ENCODE measurements at places on chromosomes 7 and 10.

DNA sequence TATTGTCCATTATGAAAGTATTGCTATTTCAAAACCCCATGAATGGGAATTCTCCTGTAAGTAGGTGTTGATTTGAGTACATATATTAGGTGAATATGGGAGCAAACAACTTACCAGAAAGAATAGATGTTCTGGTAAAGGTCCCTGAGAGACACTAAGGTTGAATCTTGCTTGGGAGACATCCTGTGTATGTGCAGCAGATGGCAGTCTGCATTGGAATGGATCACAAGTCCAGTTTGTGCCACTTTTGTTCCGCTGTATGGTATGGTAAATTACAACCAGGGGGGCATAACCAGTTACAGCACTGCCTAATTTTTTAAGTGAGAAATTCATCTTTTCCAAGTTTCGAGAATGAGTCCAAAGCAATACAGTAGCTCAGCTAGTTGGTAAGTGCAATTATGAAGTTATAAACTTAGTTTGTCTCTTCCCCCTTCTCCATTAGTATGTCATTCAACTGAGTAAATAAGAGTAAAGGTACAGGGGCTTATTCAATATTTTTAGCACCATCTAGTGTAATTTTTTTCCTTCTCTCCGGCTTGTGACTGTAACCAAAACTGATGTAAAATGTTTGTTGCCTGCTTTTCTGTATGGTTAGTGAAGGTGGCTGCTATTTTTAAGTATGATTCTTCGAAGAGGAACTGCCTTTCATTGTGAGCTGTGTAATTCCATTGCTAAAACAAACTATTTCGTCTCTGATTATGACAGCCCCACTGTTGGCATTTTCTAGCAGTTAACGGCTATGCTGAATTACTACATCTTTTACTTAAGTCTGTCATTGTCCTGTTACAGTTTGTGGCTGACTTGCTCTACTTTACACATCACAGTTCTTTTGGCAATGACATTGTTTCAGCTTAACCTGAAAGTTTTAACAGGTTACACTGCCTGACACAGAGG lies 2.8 kb downstream of the MCU start:
- no peak for DNase-seq

DNA sequence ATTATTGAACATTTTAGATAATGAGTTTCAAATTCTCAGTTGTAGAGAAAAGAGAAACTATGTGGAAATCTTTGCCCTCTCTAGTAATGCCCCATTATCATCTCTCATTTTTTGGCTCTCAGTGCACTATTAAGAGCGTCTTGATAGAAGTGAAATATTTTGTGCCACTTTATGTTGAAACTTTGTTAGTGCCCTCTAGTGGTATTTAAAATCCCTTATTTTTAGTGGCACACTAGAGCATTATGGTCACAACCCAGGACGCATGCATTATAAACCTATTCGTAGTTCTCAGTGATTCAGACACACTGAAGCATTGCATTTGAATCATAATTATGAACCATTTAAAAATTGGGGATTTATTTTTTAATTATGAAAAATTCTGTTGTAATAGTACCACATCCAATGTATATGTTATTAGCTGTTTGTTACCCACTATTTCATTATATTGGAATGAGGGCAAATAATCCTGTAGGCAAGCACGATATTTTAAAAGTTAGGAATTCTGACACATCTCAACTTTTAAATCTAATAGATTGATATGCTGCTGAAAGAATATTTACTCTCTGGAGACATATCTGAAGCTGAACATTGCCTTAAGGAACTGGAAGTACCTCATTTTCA lies 21.9 kb downstream of the PDCD4 start:
- no peak for DNase-seq

GRCh38 chr7:109136893-109137292 lies 567.2 kb downstream of the DNAJB9 start:
- no peak for DNase-seq

DNA sequence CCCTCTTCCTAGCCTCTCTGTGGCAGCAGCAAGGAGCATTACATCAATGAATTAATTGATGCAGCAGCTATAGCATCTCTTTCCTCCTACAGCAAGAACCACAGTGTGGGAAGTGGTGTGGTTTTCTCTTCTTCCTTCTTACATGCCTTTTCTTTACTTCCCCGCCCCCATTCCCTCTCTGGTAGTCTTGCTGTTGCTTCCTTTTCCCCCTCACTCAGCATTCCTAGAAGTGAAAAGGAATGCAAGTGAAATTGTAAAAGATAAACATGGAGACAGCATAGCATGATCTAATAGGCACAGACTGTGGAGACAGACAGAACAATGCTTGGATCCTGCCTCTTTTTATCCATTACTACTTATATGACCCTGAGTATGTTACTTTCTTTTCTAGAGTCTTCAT lies 370.5 kb upstream of the BMPER start:
- DNase-seq: no peak

GRCh38 chr10:72318418-72319262 lies 36.1 kb downstream of the DNAJB12 start:
- no peak for DNase-seq

DNA sequence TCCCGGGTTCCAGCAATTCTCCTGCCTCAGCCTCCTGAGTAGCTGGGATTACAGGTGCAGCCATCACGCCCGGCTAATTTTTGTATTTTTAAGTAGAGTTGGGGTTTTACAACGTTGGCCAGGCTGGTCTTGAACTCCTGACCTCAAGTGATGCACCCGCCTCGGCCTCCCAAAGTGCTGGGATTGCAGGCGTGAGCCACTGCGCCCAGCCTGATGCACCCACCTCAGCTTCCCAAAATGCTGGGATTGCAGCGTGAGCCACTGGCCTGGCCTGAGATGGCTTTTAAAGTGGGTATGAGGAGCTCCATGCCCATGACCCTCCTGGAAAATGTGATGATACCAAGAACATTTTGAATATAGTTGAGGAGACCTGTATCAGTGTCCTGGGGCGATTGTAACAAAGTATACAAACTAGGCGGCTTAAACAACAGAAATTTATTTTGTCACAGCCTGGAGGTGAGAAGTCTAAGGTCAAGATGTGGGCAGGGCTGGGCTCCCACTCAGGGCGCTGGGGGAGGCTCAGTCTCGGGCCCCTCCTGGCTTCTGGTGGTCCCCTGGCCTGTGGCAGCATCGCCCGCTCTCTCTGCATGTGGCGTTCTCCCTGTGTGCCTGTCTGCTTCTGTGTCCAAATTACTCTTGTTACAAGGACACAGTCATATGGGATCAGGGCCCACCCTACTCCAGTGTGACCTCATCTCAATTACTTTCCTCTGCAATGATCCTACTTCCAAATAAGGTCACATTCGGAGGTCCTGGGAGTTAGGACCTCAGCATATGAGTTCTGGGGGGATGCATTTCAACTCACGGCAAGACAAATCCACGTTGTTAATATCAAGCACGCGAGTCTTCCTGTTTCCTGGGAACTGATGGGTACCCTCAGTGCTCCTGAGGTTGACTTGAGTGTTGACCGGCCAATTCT lies 108.8 kb downstream of the ACTR3B start:
- no peak for DNase-seq

DNA sequence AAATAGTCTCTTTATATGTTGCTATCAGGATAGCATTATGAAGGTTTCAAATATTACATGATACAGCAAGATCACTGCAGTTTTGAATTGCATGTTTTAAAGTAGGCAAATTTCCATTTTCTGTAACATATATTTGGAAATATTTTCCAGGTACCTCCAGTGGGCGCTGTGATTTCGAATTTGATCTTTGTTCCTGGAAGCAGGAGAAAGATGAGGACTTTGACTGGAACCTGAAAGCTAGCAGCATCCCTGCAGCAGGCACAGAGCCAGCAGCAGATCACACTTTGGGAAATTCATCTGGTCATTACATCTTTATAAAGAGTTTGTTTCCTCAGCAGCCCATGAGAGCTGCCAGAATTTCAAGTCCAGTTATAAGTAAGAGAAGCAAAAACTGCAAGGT lies 299.0 kb downstream of the MALRD1 start:
- DNase-seq: no peak

DNA sequence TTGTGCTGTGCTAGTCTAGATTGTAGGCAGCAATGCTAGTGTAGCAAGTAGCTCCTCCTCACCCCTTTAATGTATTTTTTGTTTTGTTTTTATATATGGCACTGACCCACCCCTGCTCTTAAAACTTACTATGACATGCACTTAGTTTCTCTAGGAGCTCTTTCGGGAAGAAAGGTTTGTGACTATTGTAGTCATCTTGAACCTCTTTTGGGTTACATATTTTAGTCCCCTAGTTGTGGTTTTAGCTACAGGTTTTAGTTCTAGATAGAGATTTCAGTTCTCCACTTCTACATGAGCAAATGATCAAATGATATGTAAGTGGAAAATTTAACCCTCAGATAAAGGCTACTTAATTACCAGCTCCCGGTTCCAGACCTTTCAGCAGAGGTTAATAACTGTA lies 14.9 kb downstream of the MINPP1 start:
- no peak for DNase-seq

DNA sequence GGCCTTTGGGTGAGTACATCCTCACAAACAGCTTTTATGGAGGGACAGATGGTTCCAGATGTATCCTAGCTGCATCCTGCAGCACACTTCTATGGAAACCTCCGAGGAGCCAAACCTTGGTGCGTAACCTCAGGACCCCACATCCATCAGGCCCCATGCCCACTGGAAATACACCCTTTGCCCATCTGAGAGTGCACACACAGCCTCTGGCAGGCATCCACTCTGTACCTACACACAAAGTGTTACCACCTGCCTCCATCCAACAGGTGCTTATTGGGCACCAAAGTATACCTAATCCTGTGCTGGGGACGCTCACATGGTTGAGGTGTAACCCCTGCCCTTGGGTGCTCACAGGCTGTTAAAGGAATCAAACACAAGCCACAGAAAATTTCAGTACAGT lies 117.9 kb downstream of the ADCY1 start:
- DNase-seq: no peak

DNA sequence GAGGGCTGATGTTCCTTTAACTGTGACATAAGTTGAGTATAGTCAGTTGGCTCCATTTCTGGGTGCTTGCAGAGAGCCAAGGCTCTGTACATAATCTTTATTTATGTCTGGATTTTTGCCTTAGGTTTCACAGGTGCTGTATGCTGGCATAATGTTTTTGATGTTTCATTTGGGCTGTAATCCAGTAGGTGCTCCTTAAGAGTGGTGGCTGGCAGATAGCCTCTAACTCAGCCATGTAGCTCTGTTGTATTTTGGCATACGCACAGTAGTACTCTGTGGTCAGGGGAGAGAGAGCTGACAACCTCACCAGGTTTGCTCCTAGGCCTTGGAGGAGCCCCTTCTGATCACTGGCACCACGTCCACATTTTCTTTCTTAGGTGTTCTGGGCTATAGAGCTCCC lies 61.1 kb downstream of the RNF133 start:
- no peak for DNase-seq

DNA sequence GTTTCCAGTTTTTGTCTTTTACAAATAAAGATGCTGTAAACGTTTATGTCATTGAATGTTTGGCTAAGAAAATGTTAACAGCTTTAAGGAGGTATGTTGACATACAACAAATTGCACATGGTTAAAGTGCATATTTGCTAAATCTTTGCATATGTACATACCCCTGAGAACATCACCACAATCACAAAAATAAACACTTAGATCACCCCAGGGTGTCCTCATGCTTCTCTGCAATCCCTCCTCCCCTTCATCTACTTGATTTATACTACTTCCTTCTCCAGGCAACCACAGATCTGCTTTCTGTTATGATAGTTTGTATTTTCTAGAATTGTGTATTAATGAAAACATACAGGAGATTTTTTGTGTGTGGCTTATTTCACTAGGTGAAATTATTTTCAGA lies 209.5 kb downstream of the GLRX3 start:
- no peak for DNase-seq

All from stimulated activated CD4-positive, alpha-beta T cell treated with anti-CD3 and anti-CD28 coated beads, Interleukin-2, amount 100 ng/mL, for 48 hours (primary cell).